ENCODE measurements at places on chromosomes 16 and 17.

- no peak for DNase-seq
Observed at GRCh38 chr17:15886804-15887203, 58.1 kb upstream of the ADORA2B start.

- no peak for DNase-seq
Observed at GRCh38 chr17:73902416-73903181, 258.4 kb upstream of the SDK2 start.

DNA sequence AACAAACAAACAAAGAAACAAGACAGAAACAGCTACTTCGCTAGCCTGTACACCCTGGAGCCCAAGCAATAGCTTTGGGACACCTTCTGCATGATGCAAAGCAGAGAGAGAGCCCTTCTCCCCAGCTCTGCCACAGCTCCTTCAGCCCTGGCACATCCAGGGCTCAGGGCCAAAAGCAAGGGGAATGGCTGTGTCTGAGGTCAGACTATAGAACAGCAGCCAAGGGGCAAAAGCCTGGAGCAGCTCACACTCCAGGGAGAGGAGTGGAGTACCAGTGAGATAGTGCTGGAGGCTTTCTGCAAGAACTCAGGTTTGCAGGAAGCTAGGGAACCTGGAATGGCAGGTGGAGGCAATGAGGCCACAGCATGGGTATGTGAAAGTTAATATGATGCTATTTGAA lies 11.6 kb upstream of the SEPHS2 start:
- DNase-seq, result no peak

- no peak for DNase-seq
Observed at GRCh38 chr17:36935671-36936454, 1.4 kb upstream of the LHX1 start.

- DNase-seq, result no peak
Observed at GRCh38 chr17:72033334-72033733, 87.5 kb upstream of the SOX9 start.

GRCh38 chr16:22948058-22948602 lies 134.2 kb downstream of the HS3ST2 start:
- no peak for DNase-seq

- no peak for DNase-seq
Observed at GRCh38 chr17:16342979-16343378, 10.3 kb downstream of the CENPV start.

DNA sequence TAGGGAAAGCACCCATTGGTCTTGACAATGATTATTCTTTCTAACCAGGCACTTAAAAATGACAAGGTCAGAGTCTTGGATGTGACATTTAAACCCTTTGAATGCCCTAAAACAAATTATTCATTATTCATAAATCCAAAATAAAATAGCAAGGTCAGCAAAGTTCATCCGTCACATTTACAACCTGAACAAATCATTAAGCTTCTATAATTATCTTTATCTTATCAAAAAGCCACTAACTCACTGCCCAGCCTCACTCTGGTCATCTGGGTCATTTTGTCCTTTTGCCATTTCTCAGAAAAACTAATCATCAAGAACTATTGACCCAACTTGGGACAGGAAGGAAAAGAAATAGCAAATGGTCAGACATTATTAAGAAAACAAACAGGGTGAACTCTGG lies 507.3 kb upstream of the CDH8 start:
- DNase-seq, result no peak

GRCh38 chr16:28981517-28981916 lies 3.3 kb upstream of the LAT start:
- DNase-seq, result no peak

Data from stimulated activated CD8-positive, alpha-beta memory T cell treated with anti-CD3 and anti-CD28 coated beads, Interleukin-15, amount 100 ng/mL, for 1 hour (primary cell).